ENCODE measurements at places on chromosomes 7 and 10.

- no peak for DNase-seq
Observed at GRCh38 chr7:132972745-132973144, 109.1 kb downstream of the CHCHD3 start.

DNA sequence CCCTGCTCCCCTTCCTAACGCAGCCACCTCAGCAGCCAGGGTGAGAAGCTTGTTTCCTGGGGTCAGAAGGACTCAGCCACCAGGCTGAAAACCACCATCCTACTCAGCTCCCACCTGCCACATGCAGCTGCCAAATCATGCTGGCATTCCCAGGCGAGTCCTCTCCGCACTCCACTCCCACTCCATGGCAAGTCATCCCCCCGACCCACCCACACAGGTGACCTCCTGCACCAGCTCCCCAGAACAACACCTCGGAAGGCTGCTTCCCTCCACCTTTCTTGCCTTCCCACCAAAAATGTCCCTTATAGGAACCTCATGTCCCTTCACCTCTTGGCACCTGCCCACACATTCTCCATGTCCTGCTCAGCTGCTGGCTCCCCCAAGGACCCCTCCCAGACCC lies 4.6 kb downstream of the PDAP1 start:
- no peak for DNase-seq

DNA sequence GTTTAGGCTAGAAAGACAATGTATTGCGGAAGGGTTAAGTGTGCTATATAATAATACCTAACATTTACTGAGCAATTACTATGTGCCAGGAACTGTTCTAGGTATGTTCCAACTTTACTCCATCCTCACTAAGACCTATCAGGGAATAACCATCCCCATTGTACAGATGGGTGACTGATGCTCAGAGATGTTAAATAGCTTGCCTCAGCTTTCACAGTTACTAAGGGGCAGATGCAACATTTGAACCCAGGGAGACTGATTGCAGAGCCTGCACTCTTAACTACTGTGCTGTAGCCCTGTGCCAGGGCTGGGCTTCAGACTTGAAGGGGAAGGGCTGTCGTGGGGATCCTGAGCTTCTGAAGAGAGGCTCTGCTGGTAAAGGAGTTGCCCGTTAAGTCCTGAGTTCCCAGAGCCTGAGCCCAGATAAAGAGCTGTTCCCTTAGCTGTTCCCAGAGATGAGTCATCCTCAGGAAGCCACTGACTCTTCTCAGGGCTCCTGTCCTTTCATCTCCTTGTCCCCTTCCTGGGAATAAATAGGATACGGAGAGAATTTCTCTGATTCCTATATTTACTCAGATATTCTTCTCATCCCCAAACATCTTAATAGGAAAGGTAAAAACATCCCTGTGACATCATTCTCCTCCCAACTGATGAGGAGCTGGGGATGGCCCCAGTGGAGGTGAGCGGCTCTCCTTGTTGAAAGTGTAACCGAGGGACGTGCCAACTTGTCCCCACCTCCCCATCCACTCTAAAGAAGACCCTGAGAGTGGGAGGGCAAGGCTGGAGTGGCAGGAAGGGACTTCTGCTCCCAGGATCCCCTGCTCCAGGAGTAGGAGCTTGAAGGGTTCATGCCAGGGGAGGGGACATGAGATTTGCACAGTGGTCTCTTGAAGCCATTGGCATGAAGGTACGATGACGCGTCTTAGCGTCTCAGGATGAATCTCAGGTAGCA lies 28.0 kb upstream of the HABP2 start:
- DNase-seq, result no peak

DNA sequence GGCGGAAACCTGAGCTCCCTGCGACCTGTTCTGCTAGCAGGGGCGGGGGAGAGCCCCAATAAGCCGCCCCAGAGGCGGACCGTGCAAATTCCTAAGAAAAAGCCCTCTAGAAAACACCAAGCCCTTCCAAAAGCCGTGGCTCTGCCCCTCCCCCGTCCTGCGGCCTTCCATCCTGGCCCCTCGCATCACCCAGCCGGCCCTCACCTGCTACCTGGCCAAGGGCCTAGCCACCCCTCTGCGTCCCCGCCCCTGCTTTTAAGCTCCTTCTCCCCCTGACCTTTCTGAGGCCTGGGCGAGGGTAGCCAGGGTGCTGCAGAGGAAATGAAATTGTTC lies 24.9 kb downstream of the SKIDA1 start:
- DNase-seq, result no peak

DNA sequence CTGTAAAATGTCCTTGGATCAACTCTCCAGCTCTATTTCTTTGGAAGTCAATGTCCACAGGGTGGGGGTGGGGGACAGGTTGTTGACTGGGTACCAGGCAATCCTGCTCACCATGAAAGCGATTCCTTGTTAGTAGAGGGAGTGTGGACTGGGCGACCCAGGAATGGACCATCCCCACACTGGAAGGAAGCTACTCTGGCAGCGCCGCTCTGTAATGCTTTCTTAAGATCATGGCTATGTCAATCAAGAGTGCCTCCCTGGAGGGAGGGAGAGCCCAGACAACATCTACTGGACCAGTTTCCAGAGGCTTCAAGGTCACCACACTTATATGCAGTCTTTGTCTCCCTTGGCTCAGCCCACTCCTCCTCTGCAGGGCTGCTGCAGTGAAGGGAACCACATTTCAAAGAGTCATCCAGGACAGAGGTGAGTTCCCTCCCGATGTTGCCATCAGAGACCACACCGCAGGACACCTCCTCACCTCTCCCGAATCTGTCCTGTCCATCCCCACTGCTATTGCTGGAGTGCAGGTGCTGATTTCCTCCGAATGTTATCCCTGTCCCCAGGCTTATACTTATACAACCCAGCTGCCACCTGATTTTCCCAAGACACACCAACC lies 6.9 kb downstream of the GIMAP5 start:
- DNase-seq, result no peak

GRCh38 chr7:47192978-47193377 lies 388.9 kb downstream of the TNS3 start:
- DNase-seq, result no peak

Measured in CD14-positive monocyte (primary cell).